ENCODE measurements at places on chromosomes 7 and 10.
A peak's percentile ranks its signal among the peaks of the same experiment; 100 is the strongest.

DNA sequence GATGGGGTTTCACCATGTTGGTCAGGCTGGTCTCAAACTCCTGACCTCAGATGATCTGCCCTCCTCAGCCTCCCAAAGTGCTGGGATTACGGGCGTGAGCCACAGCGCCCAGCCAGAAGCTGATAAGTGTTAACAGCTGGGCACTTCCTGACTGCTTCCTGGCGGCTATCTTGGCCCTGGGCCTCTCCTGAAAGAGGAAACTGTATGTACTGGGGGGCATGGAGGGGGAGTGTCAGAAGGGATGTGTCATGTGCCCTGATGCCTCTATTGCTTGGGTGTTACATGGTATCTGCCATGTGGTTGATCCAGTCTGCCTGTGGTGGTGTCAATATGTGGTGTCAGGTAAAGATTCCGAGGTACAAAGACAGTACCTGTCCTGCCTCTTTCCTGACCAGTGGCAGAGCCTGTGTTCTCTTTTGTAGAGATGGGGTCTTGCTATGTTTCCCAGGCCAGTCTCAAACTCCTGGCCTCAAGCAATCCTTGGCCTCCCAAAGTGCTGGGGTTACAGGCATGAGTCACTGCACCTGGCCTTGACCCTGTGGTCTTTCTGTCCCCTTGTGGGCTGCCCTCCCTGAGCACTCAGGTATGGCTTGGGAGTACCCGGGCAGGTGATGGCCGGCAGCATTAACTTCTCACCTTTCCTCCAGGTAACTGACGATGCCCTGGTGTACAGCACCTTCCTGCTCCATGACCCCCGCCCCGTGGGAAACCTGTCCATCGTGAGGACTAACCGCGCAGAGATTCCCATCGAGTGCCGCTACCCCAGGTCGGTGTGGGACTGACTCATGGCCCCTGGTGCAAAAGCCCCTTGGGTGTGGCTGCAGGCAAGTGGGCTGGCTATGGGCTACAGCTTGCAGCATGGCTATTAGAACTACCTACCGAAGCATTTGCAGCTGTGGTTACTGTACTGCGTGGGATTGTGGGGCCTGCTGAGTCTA is 4.4 kb downstream of the ZP3 start:
- DNase-seq = no peak

DNA sequence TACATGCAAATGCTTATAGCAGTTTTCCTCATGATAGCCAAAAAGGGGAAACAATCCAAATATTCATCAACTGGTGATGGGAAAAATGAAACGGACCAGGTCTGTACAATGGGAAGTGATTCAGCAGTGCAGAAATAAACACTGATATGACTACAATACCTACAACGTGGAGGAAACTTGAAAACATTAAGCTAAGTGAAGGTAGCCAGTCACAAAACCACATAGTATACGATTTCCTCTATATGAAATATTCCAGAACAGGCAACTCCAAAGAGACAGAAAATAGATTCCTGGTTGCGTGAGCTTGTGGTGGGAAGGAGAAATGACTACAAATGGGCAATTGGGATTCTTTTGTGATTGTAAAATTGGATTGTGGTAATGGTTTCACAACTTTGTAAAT is 263.1 kb upstream of the PITRM1 start:
- no peak for DNase-seq

- no peak for DNase-seq
Observed at GRCh38 chr10:77857272-77857671, 69.3 kb downstream of the DLG5 start.

DNA sequence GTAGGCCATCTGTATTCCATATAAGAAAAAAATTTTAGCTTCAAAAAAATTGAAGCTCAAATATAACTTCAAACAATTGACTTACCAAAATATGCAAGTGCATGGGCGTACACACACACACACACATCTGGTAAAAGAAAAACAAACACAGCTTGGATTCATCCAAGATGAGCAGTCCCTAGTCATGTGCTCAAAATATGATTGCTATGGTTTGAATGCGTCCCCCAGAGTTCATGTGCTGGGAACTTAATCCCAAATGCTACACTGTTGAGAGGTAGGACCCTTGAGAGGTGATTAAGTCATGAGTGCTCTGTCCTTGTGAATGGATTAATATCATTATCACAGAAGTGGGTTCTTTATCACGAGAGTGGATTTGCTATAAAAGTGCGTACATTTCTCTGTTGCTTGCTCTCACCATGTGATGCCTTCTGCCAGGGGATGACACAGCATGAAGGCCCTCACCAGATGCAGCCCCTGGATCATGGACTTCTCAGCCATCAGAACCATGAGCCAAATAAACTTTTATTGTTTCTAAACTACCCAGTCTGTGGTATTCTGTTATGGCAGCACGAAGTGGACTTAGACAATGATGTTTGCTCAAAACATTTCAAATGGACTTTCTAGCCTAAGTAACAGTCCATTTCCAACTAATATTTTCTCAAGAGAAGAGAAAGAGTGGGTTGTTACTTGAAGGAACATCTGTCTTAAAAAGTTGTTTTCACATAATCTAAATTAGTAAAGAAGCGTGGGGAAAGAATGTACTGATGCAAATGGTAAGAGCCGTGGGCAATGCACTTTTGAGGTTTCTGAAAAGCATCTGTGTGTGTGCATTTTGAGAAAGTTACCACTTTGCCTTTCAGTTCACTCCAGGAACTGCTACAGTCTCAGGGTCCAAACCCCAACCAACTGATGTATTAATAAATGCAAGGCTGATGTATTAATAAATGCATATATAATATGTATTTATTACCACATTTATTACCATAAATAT is 15.1 kb upstream of the SVIL start:
- DNase-seq = no peak

- no peak for DNase-seq
Observed at GRCh38 chr7:9937944-9938631, 1035.6 kb upstream of the PHF14 start.

GRCh38 chr10:117615649-117616048 is 73.1 kb downstream of the EMX2 start:
- DNase-seq = no peak

DNA sequence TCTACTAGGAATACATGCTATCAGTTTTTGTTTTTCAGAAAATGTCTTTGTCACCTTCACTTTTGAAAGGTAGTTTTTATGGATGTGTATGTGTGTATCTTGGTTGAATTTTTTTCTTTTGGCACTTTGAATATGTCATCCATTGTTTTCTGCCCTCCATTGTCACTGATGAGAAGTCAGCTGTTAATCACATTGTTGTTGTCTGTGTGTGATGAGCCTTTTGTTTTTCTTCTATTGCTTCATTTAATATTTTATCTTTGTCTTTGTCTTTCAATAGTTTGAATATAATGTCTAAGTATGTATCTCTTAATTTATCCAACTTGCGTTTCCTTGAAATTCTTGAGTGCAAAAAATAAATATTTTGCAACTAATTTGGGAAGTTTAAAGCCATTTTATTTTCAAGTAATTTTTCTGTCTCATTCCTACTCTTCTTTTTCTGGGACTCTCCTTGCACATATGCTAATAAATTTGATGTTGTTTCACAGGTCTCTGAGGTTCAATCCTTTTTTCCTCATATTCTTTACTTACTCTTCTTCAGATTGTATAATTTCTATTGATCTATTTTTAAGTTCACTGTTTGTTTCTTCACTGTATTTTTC is 546.9 kb upstream of the GHITM start:
- no peak for DNase-seq

- peak; percentile 78 for DNase-seq
Observed at GRCh38 chr10:97584060-97584797, at the start of gene HOGA1. TSS of gene HOGA1 (plus strand) at chr10:97584389. CDS start at chr10:97584704, 315 bp downstream.

- no peak for DNase-seq
Observed at GRCh38 chr7:142796501-142797390, 26.0 kb downstream of the PRSS2 start.

DNA sequence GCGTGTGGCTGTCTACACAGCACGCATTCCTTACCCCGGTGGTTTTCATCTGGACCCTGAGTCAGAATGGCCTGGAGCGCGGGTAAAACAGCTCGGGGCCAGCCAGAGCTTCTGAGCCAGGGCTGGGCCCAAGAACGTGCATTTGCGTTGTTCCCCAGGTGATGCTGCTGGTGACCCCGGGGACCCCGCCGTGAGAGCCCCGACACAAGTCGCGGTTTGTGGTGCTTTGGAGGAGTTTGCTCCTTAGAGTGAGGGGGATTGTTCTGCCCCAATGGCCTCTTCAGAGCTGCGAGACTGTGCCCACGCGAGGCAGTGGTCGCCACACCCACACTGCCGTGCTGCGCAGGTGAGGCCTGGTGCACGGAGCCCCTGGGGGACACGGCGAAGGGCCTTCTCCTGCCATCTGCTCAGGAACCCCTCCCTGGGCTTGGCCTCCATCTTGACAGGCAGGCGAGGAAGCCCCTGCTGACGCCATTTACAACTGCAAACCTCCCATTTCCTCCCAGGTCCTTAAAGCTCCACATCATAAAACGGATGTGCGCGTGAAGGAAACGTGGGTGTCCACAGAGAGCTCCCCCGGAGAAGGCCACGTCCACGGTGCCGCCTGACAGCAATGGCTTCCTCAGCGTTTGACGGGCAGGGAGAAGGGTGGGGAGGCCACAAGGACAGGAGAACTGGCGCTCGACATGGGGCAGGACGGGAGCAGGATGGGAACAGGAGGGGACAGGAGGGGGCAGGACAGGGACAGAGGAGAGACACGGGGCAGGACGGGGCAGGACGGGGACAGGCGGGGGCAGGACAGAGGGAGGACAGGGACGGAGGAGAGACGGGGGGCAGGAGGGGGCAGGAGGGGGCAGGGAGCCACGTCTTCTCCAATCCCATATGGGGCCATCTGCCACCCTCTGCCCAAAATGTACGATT is 477.2 kb downstream of the DNAJB6 start:
- DNase-seq = no peak

- DNase-seq = no peak
Observed at GRCh38 chr7:18467011-18467410, 28.5 kb upstream of the HDAC9 start.

DNA sequence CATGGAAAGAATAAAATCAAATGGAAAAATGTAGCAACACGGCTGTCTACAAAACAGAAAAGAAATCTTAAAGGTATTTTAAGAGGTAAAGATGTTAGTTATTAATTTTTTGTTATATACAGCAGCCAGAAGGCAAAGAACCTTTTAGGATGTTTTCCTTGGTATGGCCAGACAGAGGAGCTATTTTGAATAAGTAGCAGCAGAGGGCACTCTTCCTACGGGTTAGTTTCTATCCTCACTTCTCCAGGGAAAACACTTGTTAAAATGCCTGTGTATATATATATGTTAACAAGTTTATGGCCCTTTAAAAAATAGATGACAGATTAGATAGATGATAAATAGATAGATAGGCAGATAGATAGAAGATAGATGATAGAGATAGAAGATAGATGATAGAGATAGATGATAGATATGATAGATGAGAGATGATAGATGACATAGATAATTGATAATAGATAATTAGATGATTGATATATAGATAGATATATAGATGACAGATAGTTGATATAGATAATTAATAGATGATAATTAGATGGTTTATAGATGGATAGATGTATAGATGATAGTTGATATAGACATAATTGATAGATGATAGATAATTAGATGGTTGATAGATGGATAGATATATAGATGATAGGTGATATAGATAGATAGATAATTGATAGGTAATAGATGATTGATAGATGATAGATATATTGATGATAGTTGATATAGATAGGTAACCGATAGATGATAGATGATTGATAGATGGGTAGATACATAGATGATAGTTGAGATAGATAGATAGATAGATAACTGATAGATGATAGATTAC is 57.8 kb upstream of the WIPF3 start:
- no peak for DNase-seq

DNA sequence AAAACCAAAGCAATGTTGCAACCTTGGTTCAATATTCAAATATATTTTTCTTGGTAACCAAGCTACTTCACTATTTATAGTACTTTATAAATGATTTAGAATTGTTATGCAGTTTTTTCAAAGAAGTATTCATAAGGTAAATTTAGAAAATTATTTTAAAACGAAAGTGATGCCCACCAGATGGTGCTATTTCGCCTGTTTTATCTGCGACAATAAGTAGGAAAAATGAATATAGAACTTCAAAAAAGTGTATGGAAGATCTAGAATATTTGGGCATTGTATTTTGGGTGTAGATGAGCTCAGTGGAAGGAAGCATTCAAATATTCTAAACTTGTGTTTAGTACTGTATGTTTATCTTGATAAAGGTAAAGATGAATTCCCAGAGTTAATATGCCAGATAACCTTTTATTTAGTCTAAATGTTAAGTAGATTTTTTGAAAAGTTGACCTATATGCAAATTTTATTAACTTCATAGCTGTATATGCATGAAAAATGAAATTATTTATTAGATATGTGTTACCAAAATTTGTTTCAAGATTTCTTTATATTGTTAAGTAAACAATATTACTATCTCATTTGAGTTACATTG is 93.2 kb downstream of the ADK start:
- no peak for DNase-seq

GRCh38 chr10:96292971-96293920 is 11.0 kb upstream of the DNTT start:
- DNase-seq = peak; percentile 30

- DNase-seq = no peak
Observed at GRCh38 chr10:130141038-130141437, 4.8 kb downstream of the GLRX3 start.

DNA sequence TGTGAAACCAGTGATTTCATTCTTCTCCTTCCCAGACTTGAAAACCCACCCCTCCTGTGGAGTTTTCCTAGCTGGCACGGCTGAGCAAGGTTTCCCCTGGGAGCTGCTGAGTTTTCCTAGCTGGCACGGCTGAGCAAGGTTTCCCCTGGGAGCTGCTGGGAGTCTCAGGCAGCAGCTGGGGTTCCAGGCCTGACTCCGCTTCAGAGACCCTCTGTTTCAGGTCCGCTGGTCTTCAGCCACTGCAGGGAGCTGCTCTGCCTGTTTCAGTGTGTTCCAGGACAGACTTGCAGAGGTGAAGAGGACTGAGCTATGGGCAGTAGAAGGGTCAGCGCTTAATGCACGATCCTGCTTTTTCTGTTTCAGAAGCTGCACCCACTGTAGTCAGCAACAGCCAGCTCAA is 104.9 kb downstream of the XRCC2 start:
- no peak for DNase-seq

- DNase-seq = no peak
Observed at GRCh38 chr10:19651549-19651948, 164.7 kb upstream of the PLXDC2 start.

DNA sequence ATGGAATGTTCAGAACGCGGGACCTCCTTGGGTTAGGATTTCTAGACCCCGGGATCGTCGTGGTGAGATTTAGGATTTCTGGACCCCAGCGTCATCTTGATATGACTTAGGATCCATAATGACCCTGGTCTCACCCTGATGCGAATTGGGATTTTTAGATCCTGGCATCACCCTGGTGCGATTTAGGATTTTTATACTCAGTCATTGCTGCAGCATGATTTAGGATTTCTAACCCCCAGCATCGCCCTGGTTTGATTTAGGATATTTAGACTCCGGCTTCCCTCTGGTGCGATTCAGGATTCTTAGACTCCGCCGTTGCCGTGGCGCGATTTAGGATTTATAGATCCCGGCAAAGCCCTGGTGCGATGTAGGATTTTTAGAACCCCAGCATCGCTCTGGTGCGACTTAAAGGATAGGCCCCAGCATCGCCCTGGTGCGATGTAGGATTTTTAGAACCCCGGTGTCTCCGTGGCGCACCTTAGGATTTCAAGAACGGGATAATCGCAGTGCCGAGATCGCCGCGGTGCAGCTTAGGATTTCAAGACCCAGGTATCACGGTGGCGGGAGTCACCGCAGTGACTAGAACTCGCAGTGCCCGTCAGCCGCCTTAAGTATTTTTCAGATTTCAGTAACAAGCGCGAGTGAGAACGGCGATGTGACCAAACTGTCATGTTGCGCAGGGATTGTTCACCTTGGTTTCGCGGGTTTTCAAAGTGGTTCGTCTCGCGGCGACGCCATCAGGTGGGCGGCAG is 814 bp downstream of the MEST start:
- no peak for DNase-seq
